Neural crest cell (in vitro differentiated cells): ENCODE measurements at places on chromosomes 3 and 15.
A peak's percentile ranks its signal among the peaks of the same experiment; 100 is the strongest.

DNA sequence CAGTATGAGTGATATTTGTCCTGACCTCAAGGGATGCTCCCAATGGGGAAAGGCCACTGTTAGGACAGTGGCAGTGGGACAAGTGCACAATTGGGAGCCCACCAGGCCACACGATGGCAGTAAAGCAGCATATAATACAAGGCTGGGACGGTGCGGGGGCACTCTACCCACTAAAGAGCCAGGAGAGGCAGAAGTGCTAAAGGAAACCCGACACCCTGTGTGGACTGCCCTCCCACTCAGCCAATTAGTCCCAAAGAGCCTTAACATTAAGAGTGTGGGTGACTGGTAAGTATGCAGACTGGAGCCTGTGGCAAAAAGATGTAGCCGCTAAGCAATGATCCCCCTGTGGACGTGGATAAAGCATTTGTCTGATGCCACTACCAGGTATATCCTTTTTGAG is 8.2 kb upstream of the ZNF589 start:
- DNase-seq = peak; percentile 71

DNA sequence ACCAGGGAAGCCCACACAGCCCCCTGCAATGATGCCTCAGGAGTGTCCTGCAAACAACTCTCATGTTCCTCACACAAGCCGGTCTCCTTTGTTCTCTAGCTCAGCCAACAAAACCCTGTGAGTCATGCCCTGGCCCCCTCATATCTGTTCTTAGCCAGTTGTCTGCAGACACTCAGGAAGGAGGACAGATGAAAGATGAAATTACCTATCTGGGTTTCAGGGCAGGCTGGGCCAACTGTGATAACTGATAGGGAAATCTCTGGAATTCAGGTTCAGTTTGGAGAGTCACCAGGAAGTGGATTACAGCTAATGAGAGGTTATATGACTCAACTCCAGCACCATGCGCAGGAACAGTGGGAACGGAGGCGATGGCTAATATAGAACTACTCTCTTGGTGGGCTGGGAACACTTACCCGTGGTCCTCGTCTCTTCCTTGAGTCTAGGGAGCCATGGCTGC is 352.0 kb upstream of the ADAMTS9 start:
- DNase-seq = no peak

- no peak for DNase-seq
These were observed 263.5 kb upstream of the BCHE start for GRCh38 chr3:166100730-166101129.

- no peak for DNase-seq
These were observed 20.5 kb downstream of the SIDT1 start for GRCh38 chr3:113552851-113553250.

GRCh38 chr3:105899516-105899915 is 30.7 kb upstream of the CBLB start:
- DNase-seq = no peak

- no peak for DNase-seq
These were observed 65.4 kb downstream of the RASGRF1 start for GRCh38 chr15:79025201-79025600.

- no peak for DNase-seq
These were observed 142.5 kb upstream of the LMCD1 start for GRCh38 chr3:8359133-8359532.

- DNase-seq = no peak
These were observed 8.1 kb downstream of the IL1RAP start for GRCh38 chr3:190521998-190522397.

DNA sequence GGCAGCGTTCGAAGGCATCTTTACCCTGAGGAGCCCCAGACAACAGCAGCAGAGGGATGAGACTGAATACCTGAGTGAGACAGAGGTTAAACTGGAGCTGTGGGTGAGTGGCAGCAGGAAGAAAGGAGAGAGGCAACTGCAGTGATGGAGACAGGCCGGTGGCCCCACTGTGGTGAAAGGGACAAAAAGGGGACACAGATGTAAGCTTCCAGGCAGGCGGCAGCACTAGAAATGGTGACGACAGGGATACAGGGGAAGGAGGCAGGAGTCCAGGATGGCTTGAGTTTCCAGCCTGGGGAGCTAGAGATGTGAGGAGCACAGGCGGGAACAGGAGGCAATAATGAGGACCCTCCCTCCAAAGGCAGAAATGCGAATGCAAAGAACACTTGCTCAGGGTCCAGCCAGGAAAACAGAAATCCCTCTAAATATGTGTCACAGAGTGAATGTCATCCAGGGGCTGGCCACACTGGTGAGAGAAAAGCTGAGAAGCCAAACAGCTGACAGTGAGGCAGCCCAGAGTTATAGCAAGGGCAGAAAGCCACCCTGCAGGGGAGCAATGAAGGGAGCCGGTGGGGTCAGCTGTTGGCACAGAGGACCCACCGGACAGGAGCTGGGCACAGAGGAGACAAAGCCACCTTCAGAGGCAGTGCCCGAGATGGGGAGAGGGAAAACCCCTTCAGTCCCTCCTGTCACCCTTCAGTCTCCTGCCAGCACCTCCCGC is 70.1 kb downstream of the TBC1D2B start:
- DNase-seq = no peak

GRCh38 chr3:13133471-13133981 is 60.3 kb upstream of the IQSEC1 start:
- no peak for DNase-seq

DNA sequence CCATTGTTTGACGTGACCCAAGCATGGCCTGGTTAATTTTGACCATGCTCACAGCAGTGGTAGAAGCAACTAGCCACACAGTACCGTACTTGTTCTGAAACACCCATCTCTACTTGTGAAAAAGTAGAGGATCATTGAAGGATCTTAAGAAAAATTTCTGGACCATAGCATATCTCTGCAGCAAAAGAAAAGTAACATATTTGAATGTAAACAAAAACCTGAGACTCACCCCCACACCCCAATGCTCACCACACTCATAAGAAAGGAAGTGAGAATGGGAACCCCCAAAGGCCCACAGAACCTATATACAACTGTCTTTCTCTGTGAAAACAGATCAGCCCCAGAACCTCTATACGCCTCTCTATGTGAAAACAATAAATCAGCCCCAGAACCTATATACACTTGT is 33.8 kb upstream of the TFRC start:
- DNase-seq = no peak

GRCh38 chr3:150202711-150203110 is 205.4 kb upstream of the TSC22D2 start:
- no peak for DNase-seq

DNA sequence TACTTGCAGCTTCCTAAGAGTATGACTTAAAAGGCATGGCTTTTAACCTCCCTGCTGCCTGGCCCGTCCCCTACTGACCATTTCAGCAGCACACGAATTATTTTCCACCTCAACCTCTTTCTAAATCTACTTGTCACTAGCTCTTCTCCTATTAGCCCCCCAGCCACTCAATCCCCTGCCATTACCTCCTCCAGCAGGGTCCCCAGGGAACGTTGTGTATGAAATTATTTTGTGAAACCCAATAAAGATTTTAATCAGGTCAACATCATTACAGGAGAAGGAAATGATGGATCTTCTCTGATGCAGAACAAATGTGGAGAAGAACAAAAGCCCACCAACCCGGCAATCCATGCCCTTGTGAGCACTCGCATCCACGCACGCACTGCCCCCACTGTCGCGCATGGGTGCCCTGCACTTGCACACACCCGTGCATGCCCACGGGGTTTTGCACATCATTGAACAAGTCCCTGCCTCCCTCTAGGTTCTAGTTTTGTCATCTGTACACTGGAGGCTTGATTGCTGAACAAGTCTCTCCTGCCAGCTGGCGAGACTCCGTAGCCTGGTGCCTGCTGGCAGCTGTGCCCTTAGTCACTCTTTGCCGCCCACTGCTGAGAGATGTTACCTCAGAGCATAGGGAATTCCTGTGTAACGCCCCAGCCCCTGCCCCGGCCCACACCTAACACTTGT is 51.6 kb downstream of the LINGO1 start:
- no peak for DNase-seq

DNA sequence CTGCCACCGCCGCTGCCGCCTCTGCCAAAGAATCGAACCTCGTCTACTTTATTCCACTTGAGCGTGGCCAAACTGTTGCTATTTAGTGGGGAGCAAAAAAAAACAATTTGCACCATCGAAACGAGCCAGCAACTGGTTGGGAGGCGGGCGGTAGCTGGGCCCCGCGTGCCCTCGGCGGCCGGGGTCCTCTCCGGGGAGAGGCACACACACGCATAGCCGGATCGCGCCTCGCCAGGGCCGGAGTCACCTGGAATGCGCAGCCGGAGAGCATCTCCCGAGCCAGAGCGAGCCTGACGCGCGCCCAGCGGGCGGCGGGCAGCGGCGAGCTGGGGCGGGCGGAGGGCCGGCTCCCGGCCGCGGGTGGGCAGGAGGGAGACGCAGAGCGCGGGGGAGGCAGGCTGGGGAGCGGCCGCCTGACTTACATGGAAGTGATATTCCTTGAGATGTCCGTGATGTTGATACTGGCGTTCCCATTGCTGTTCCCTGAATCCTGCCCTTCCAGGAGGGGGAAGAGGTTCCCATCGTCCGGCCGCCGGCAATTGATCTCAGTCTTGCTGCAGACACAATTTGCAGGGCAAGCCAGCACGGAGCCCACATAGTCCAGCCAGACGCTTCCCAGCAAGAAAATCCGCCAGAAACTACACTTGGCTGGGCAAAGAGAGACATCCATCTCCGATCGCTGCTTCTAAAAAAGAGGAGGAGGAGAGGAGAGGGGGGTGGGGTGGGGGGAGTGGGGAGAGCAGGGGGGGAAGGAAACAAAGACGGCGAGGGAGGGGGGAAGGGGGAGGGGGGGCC is 858 bp downstream of the NTRK3 start:
- peak; percentile 28 for DNase-seq

- peak; percentile 57 for DNase-seq
These were observed 3.6 kb upstream of the SMAD6 start for GRCh38 chr15:66698318-66698961.

GRCh38 chr3:8492744-8493511 is 8.7 kb upstream of the LMCD1 start:
- no peak for DNase-seq

- no peak for DNase-seq
These were observed 18.6 kb downstream of the PDIA5 start for GRCh38 chr3:123085293-123085931.

DNA sequence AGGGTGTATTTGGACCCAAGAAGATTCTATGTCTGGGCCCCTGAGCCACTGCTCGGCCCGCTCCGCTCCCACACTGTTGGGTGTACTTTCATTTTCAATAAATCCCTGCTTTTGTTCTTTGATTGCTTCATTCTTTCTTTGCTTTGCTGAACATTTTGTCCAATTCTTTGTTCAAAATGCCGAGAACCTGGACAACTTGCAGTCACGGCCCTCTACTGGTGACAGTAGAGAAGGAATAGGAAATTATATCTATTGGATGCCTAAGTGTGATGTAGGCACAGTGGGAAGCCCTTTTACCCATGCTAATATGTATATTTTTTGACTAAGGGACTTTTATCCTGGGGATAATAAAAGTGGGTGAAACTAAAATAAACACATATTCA is 340.8 kb downstream of the LRRC3B start:
- DNase-seq = no peak

- no peak for DNase-seq
These were observed 39.5 kb downstream of the SRPRB start for GRCh38 chr3:133845127-133845526.

- DNase-seq = no peak
These were observed 6.0 kb downstream of the CLCN2 start for GRCh38 chr3:184355261-184356040.
